ENCODE measurements at places on chromosomes 6 and 20.

- no peak for DNase-seq
Measured at GRCh38 chr20:61778495-61778863, 287.2 kb downstream of the TAF4 start.

DNA sequence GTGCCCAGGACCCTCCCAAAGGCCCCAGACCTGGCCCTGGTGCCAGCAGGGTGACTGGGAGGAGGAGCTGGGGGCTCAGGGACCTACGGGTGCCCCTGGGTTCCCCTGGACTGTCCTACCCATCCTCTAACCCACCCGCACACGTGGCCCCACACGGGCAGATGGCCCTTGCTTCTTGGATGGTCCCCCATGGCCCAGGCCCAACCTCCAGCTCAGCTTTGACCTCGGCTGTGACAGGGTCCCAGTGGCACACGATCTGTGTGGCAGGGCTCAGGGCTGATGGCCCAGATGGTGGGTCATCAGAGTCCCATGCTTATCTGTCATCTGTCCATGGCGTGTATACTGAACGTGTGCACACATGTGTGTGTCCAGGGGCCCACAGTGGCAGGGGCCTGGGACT, 4.0 kb downstream of the NTSR1 start:
- no peak for DNase-seq

- DNase-seq: no peak
Measured at GRCh38 chr20:35870541-35871258, 83.6 kb downstream of the SCAND1 start.

- DNase-seq: no peak
Measured at GRCh38 chr6:157226761-157227160, 96.6 kb downstream of the TMEM242 start.

DNA sequence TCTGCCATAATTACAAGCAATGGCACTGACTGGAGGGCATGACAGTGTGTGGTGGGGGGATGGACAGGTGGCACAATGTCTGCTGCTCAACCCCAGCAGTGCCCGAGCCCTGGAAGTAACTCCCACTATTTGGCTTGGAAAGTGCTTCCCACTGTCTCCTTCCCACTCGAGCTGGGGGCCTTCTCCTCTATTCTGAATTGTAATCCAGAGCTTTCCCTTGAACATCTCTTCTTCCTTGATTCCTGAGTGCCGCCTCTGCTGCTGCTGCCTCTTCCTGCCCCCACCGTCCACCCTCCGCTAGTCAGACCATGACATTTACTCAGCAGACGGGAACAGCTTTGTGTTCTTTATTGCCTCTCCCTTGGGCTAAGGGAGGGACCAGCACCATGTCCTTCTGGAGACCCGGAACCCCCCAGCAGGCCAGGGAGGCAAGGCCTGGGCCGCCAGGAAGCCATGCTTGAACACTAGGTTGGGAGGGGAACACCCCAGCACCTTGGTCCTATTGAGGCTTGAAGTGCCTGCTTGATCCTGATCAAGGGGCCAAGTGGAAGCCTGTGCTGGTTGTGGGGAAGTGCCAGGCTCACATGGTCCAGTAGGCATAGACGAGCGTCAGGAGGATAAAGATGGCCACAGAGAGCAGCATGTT, 17.0 kb downstream of the CCDC167 start:
- no peak for DNase-seq

- no peak for DNase-seq
Measured at GRCh38 chr20:37395921-37396415, 50.0 kb downstream of the SRC start.

DNA sequence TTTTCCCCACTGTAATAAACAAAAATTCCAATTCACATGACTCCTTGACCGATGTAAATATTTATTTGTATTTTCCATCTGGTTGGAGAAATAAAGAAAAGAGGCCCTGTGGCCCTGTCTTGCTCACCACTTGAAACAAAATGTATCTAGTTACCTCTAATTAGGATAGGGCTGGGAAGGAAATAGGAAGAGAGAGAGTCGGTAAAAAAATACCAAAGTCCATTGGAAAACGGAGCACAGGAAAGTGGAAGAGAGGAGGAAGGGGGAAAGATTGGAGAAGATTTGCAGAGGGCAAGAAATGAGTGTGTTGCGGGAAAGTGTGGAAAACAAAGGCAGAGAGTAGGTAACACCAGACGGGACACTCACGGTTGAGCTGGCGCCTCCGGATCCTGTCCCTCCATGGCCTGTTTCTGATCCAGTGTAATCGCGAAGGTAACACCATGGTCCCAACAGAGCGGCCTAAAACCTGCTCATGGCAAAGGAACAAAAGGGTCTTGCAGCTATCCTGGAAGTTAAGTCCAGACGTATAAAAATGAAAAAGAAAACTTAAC, 105.8 kb upstream of the RIPOR2 start:
- no peak for DNase-seq

DNA sequence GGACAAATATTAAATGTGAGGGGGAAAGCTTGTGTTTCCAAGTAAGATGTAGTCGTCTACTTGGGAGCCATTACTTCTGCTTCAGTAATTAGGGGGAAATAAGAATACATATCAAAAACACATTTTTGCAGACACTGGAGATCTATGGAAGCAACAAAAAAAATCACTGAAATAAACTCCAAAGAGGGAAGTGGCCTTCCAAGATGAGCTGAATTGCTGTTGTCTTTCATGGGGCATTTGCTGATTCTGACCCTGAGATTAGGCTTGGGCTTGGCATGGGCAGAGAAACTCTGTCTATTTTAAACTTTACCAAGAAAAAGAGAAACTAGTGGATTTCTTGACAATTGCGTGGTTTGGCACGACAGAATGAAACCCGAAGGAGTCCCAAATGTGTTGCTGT, 120.1 kb downstream of the MAP3K5 start:
- no peak for DNase-seq

DNA sequence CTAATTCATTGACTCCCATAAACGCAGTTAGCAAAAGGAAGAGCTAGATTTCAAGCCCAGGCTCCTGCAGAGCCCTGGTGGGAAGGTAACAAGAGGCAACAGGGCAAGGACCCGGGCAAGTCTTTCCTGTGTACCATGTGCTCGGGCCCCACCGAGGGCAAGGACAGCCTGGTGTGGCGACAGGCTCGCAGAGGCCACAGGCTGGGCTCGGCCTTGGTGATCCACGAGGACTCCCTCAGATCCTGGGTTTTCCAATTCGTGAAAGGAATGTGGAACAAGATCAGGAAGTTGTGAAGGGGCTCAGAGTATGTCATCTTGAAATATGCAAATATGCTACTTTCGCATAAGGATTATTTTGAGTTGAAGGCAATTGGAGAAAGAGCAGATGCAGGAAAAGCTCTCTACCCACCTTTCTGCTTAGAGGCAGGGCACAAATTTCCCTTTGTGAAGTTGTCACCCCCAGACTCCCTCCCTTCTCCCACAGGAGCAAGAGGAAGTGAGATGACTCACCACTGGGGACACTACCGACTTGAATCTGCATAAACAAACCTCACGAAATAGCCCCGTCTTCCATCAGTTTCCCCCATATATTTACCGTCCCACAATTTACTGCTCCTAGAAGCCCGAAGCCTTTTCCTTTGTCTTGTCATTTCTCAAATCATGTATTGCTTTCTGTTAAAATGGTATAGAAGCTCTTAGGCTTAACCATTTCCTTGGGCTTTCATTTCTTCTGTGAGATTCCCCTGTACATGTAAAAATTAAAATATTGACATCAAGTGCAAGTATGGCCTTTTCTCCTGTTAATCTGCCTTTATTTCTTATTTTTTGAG, 79.0 kb downstream of the PSMG4 start:
- no peak for DNase-seq

DNA sequence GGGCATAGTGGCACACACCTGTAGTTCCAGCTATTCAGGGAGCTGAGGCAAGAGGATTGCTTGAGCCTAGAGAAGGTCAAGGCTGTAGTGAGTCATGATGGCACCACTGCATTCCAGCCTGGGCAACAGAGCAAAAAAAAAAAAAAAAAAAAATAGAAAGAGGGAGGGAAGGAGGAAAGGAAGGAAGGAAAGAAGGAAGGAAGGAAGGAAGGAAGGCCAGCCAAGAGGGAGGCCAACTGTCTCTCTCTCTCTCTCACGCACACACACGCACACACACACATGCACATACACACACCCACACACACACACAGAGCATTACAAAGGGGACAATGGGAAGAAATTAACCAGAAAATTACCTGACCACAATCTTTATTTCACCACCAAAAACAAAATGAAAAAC, 50.6 kb upstream of the COL9A1 start:
- no peak for DNase-seq

GRCh38 chr20:37981568-37981967, 51.7 kb downstream of the TTI1 start:
- no peak for DNase-seq

GRCh38 chr6:74741646-74742045, 464.2 kb downstream of the COL12A1 start:
- DNase-seq: no peak

GRCh38 chr20:49562311-49563014, 5.5 kb downstream of the PTGIS start:
- DNase-seq: no peak

DNA sequence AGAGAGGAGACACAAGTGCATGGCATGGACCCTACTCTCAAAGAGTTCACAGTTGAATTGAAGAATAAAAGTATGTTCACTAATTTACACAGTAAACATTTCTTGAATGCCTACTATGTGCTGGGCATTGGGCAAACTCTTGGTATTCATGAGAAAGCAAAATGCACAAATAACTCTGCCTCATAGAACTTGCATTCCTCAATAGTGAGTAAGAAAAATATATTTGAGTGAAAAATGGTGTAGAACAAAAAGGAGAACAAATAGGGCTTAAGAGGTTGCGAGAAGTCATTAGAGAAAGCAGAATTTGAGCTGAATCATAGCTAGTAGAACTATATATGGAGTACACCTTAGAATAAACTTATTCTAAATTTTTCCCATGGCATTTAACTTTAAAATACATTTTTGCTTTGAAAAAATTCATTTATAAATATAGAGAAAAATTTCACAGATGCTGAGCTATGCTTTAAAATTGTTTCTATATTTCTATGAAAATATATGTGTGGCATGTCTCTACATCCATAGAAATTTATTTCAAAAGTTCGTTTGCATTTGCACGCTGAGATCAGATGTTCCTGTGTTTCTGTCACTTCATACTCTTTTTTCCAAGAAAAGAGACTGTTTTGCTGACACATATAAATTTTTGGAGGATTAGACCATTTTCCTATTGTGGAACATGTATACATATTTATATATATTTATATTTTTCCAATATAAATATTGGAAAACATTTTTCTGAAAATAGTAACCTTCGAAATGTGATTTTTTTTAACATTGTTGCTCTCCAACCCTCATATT, 236.1 kb downstream of the KCNQ5 start:
- DNase-seq: no peak

- no peak for DNase-seq
Measured at GRCh38 chr6:54519161-54519560, 210.9 kb downstream of the TINAG start.

DNA sequence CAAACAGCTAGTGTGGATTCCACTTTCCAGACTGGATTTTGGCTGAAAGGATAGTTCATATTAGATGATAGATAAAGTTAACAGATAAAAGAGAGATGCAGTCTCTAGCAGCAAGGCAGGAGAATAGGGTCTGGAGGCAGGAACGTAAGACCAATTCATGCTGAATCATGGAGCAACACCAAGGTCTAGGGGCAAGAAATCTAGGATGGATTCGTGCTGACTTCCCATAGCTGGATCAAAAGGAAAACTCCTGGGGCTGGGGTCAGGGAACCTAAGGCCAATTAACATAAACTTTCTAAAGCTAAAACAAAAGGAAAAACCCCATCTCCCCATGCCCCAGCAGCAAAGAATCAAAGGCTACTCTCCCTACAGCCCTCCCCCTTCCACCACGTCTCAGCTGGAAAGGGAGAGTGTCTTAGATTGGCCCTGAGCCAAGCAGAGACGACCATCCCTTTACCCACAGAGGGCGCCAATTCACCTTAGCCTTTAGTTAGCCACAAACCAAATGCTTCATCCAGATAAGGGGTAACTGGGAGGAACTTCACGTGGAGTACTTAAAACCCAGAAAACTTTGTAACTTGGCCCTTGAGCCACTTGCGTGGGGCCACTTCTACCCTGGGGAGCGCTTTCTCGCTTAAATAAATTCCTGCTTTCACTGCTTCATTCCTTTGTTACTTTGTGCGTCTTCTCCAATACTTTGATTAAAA, 7.6 kb downstream of the TREM1 start:
- no peak for DNase-seq

DNA sequence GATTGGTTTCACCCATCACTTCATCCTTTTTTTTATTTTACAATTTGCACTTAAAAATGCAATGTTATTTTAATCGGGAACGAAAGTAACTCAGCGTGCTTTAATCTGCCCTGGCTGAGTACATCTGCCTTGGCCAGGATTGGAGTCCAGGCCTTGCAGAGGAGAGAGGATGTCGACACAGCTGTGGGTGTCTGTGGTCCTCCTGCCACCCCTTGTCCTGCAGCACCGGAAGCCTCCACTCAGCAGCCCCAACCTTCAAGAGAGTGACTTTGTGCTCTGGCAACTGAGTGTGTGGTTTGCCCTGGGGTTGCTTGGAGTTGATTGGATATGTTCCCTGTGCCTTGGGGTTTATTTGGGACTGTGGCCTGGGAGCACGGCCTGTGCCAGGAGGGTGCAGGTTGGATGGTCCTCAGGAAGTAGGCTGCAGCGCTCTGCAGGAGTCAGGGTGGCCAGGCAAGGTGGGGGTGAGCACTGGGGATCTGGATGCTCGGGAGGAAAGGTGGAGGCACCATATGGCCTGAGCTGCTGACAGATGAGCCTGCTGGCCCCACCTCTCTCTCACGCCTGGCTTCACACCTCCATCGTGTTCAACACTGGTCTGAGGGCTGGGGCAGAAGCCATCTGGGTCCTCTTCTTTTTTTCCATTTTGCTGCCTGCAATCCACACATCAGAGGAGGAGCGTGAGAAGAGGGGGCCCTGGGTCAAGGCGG, 4.3 kb downstream of the MYT1 start:
- no peak for DNase-seq

Measured in hippocampal formation (tissue), 2 donors.